ENCODE measurements at places on chromosomes 3 and 15.

GRCh38 chr3:72629191-72629631 is 219.0 kb downstream of the SHQ1 start:
- DNase-seq, result no peak

GRCh38 chr3:102085431-102086176 is 236.3 kb downstream of the NFKBIZ start:
- no peak for DNase-seq

DNA sequence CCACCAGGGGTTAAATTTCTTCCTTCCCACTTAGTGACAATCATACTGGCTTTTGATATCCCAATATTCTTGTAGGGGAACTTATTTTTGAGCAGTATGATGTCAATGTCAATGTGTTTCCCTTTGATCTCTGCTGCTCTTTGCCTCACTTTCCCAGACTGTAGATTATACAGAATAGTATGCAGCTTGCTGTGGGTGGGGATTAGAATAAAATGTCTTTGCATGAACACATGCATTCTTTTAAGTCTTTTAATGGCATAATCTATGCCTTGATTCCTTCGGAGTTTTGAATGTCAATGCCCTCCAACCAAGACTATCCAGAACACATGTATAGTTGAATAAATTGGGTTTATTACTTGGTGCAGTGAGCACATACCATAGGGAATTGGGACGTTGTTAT is 125.5 kb downstream of the IL20RB start:
- DNase-seq, result no peak

- no peak for DNase-seq
Observed at GRCh38 chr3:72180405-72180804, 395.5 kb upstream of the PROK2 start.

DNA sequence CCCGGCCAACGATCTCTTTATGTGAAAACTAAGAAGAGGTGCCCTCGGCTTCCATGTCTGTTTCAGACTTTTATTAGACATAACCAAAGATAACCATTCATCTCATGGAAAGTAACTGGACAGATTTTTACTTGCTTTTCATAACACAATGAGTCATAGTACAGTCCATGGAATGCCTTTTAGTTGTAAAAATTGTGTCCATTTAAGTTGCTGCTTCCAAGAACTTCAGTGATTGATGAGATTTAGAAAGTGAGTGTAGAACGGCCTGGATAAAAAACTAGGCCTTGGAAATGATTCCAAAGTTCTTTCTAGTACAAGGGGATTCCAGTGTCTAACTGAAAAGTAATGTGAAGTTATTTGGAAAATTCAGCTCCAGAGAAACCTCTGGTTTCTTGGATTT is 10.8 kb downstream of the EIF2AK4 start:
- no peak for DNase-seq

DNA sequence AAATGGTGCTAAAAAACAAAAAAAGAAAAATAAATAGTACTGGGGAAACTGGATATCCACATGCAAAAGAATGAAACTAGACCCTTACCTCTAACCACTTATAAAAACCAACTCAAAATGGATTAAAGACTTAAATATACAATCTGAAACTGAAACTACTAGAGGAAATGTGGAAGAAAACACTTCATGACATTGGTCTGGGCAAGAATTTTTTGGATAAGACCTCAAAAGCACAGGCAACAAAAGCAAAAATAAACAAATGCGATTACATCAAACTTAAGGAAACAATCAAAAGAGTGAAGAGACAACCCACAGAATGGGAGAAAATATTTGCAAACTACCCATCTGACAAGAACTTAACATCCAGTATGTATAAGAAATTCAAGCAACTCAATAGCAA is 6.4 kb downstream of the IFT57 start:
- DNase-seq, result no peak

DNA sequence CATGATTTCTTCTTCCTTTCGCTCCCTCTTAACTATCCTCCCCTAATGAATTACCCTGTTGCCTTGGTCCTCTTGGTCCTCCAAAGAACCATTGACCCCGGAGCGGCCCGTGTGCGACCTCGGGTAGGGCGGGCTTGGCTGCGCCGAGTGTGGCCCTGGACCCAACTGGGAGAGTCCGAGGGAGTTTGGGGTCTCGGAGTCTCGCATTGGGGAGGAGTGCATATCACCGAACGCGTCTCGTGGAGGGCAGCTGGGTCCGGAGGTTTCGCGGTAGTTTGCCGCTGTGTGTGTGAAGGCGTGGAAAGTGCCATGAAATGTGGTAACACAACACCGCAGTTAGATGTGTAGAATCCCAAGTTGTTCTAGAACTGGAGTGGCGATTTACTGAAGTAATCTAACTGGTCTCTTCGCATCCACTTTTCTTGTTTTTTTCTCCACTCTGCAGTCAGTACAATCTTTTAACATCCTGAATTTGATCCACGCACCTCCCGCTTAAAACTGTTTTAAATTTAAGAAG is 363 bp downstream of the GTF2E1 start:
- no peak for DNase-seq

DNA sequence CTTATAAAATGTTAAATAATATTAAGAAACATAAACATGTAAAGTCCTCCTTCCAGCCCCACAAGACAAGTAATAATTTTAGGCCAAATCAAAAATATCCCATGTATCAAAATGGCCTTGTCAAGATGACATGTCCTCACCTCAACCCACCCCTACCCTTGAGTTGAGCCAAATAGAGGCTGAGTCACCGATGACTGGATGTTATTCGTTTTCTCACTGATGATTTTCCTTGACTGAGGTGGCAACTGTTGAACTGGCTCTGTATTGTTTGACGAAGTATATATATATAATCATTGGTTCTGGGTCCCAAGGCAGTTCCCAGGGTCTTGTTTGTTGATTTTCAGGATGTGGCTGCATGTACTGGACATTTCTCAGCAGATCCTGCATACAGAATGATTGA is 75.3 kb downstream of the TMEM108 start:
- DNase-seq, result no peak

DNA sequence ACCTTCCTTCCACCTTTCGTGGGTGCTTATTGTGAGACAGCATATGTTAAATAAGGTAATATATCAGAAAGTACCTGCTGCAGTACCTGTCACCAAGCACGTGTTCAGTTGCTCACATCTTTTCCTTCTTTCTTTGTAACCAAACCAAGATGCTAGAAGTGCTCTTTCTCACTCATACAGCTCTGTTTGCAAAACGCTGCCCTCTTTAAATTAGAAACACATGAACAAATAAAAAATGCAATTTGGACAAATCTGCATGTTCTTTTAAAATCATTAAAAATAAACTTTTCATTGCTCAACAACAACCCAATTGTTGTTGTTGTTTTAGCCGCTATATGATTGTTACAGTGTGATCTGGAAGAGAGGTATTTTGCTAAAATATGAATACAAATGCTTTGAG is 193.5 kb upstream of the ZBTB20 start:
- DNase-seq, result no peak

- no peak for DNase-seq
Observed at GRCh38 chr3:169657351-169658124, 6.0 kb downstream of the MECOM start.

DNA sequence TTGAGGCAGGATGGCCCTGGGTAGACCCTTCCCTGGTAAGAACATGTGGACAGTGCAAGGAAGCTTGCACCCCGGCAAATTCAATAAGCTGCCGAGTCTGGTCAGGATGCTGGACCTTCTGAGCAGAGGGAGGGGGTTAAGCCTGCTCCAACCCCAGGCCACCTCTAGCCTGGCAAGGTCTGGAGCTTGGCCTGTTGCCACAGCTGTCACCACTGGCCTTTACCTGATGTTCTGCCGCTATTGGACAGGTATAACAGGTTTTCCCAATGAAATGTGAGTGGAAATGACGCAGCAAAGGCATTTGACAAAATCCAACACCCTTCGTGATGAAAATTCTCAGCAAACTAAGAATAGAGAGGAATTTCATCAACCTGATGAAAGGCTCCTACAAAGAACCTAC is 699 bp upstream of the MESP1 start:
- DNase-seq, result no peak

GRCh38 chr3:128317698-128318231 is 148.9 kb downstream of the DNAJB8 start:
- DNase-seq, result no peak

- DNase-seq, result no peak
Observed at GRCh38 chr15:78052001-78052401, 25.5 kb downstream of the TBC1D2B start.

Data from putamen (tissue), 1 donor.